ENCODE measurements at places on chromosomes 13 and 19.

- DNase-seq = no peak
These were observed 27.1 kb downstream of the RNASEH2B start for GRCh38 chr13:50936679-50937078.

DNA sequence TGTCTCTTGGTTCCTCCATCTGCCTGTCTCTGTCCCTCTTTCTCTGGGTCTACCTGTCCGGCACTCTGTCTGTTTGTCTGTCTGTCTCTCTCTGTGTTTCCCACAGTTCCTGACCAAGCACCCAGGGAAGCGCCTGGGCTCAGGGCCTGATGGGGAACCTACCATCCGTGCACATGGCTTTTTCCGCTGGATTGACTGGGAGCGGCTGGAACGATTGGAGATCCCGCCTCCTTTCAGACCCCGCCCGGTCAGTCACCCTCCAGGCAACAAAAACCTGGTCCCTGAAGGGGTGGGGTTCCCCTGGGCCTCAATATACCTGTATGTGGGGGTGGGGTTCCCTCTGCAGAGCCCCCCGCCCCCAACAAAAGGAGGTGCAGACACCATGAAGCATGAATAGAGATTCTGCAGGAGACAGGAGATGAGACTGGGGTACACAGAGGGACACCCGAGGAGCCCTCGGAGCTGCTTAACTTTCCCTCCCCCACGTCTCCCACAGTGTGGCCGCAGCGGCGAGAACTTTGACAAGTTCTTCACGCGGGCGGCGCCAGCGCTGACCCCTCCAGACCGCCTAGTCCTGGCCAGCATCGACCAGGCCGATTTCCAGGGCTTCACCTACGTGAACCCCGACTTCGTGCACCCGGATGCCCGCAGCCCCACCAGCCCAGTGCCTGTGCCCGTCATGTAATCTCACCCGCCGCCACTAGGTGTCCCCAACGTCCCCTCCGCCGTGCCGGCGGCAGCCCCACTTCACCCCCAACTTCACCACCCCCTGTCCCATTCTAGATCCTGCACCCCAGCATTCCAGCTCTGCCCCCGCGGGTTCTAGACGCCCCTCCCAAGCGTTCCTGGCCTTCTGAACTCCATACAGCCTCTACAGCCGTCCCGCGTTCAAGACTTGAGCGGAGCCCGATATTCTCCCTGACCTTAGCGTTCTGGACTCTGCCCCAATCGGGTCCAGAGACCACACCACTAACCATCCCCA is 2.6 kb upstream of the CACNG7 start:
- peak; percentile 74 for DNase-seq

GRCh38 chr13:37918116-37918714 is 48.6 kb upstream of the TRPC4 start:
- no peak for DNase-seq

- no peak for DNase-seq
These were observed 763.5 kb upstream of the GPC6 start for GRCh38 chr13:92463134-92463533.

DNA sequence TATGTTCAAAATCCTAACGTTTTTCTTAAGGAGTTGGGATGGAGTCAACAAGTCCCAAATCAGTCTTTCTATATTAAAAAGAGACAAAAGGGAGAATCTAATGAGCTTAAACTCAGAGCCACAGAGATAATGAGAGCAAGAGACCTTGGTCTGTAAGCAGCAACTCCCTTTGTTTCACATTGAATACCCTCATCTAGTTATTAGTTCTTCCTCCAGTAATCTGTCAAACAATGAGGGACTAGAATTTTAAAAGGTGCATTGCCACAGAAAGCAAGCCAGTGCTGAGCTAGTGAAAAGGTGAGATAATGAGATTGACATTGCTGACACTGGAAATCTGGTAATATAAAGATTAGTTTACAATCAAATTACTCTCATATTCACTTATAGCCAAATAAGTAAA is 718.6 kb downstream of the DACH1 start:
- DNase-seq = no peak

DNA sequence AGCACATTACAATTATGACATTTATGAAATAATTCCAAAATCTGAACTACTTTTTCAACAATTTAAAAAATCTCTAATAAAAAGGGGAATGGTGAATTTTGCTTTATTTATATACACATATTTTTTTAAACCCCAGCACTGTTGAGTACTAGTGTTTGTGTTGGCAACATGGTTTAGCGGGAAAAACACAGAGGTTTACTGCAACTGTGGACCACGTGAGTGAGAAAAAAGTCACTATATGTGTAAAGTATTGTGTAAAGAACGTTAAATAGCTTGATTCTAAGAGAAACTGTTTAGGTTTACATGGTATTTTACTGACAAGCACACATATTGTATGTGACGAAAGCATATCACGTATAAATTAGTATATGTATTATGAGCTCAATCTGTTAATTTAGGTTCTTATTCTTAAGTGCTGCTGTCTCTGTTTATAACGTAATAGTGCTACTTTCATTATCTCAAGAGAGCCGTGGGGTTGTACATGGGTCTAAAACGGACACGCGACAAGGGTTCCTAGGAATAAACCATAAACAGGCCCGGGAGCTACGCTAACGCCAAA is 617 bp downstream of the SKA3 start:
- no peak for DNase-seq

- DNase-seq = no peak
These were observed 10.7 kb downstream of the RELB start for GRCh38 chr19:45011959-45012358.

GRCh38 chr13:91946498-91947070 is 548.2 kb downstream of the GPC5 start:
- no peak for DNase-seq

- DNase-seq = no peak
These were observed 3.8 kb downstream of the GJB2 start for GRCh38 chr13:20188667-20189553.

DNA sequence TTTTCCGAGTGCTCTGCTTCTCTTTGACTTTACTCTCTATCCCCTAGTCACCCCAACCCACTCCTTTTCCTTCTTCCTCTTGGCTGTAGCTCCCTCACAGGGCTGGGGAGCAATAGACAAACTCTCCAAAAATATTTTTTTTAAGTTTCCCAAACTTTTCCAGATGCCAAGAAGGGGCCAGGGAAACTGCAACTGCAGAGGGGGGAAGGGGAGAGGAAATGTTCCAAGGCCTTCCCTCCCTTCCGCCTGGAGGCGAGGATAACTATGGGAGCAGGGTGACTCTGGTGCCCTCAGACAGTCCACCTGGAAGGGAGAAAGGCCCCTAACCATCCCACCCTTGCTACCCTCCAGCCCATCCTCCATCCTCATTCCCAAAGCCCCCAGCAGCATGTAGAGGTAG is 49.4 kb downstream of the LYL1 start:
- no peak for DNase-seq

DNA sequence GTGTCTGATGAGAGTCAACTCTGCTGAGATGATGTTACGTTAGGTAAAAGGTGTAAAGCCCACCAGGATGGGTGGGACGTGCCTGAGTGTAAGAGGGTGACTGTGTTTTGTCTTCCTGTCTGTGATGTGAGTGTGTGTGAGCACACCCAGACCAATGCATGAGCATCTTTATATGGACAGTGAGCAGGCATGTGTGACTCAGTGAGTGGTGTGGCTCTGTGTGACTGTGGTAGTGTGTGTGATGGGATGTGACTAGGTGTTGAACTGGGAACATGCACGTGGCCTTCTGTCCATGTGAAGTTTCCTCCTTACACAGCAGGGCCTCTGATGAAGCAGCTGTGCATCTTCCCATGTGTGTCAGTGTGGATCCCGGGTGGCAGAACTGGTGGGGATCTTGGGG is 17.8 kb upstream of the LGALS16 start:
- no peak for DNase-seq

DNA sequence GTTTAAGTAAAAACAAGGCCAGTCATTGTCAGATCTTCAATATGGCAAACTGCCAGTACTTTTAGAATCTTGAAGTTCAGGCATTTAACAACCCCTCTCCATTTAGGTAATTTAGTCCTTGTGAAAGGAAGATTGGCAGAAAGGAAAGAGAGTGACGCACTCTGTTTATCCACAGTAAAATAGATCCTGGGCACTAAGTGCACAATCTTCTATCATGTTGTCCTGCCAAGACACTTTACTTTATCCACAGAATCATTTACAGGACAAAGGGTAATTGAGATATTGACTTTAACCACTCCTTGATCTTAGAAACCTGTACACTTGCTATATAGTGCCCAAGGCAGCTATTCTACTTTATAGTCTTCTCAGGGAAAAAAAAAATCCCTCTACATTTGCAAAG is 786.4 kb upstream of the SLITRK1 start:
- DNase-seq = no peak

DNA sequence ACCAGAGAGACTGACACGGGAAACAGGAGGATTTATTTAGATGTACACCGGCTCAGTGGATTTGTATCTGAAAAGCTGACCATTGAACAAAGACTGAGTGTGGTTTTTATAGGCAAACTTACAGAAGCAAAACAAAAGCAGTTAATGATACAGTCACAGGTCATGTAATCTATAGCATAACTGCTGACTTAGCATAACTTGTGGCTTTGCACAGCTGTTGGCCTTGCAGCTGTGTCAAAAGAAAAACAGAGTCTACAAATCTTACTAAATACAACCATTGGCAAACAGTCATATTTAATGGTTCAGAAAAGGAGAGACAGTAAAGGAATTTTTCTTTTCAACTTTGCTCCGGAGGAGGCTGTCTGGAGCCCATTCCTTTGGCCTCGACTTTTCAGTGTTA is 2.3 kb upstream of the ILF3 start:
- DNase-seq = no peak

DNA sequence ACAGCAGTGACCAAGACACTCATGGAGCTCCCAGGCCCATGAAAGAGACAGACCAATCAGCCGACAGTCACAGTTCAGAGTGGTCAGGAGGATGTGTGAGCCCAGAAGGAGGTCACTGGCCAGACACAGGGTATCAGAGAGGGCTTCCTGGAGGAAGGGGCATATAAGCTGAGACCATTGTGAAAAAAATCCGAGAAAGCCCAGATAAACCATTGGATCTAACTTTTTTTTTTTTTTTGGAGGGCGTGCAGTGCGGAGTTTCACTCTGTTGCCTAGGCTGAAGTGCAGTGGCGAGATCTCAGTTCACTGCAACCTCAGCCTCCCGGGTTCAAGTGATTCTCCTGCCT is 4.2 kb downstream of the ITPKC start:
- no peak for DNase-seq

DNA sequence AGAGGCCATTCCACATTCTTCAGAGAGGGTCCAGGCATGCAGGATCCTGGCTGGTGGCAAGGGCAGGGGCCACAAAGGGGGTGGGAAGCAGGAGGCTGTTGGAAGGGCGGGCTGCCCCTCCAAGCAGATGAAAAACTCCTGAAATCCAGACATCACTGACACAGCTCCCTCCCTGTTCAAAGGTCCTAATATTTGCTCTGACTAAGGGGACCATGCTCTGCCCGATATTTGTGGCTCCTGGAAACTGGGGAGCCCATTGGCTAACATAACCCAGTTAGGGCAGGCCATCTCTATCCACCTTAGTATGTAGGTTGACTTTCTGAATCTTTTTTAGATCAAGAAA is 3.3 kb upstream of the CDX2 start:
- DNase-seq = no peak

- no peak for DNase-seq
These were observed 34.5 kb upstream of the URAD start for GRCh38 chr13:28022848-28023518.

DNA sequence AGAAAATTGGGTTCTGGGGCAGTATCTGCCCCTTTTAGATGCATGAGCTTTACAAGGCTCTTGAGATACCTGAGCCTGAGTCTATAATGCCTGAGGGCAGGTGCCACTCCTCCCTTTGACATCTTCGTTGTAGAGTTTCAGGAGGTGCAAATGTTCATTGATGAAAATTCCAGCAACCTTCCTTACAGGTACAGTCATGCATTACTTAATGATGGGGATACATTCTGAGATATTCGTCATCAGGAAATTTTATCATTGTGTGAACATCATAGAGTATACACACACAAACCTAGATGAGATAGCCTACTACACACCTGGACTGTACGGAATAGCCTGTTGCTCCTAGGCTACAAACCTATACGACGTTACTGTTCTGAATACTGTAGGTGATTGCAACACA is 310.0 kb downstream of the SHISA2 start:
- DNase-seq = no peak

DNA sequence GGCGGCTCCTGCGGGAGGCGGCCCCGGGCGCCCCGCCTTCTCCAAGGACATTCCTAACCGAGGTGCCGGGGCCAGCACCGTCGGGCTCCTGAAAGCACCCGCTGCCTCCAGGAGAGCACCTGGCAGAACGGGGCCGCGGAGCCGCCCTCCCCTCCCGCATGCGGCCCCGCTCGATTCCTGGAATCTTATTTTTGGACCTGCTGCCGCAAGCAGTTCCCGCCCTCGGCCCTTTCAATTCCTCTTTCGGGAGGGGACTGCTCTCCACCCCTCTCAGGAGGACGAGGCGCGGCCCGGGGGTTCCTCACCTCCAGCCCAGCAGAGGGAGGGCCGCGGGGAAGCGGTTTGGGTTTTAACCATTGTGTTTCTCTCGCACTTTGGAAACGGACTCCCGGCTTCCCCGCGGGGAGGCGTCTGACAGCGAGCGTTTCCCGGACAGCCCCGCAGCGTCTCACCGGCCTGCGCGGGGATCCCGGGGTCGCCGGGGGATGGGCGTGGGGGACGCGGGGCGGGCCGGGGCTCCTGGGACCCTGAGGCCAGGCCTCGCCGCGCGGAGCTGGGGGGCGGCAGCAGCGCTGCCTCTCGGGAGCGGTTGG is 849 bp downstream of the GAS6 start:
- no peak for DNase-seq

DNA sequence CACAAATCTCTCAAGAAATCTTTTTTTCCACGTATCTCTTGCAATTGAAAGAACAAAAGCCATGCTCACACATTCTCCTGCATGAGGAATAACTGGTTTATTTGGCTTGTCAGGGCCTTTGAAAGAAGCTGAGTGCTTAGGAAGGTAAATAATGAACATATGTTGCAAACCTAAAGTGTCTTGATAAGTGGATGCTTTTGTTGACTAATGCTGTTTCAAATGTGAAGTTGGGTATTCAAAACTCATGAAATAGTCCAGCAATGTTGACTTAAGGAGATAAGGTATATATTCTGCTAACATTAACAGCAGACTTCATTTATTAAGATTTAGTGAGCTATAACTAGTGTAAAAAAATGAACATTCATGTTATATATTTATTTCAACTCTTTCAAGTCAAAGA is 1792.7 kb upstream of the MIR17HG start:
- no peak for DNase-seq

GRCh38 chr13:79796136-79796535 is 315.2 kb downstream of the NDFIP2 start:
- DNase-seq = no peak

- DNase-seq = no peak
These were observed 2.7 kb downstream of the CYP4F12 start for GRCh38 chr19:15675560-15675959.

DNA sequence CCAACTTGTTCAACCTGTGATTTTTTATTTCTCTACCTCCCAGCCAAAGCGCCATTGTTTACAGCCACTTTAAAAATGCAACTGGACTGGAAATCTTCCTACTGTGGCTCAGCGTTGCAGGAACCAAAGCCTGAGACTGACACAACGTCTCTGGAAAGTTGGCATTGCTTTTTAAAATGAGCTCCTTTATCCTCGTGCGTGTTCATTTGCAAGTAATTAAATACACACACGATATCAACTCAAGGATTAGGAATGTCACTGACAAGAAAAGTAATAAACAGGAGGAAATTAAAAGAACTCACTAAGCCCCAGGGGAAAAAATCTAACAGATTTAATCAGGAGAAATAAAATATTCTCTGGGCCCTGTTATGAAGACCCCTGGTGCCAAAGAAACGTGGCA is 184.6 kb upstream of the IRS2 start:
- DNase-seq = no peak

All from activated CD4-positive, alpha-beta T cell treated with anti-CD3 and anti-CD28 coated beads, Interleukin-2, Interleukin-6, amounts not matched to agents 100 ng/mL and 50 ng/mL, durations not matched to agents 16 hours and 8 hours (primary cell).